ENCODE measurements at places on chromosomes 3 and 15. TPM values are rescaled to one million over a fixed set of nuclear protein-coding genes. Genes with fewer than 3 reads are reported as not detected.

DNA sequence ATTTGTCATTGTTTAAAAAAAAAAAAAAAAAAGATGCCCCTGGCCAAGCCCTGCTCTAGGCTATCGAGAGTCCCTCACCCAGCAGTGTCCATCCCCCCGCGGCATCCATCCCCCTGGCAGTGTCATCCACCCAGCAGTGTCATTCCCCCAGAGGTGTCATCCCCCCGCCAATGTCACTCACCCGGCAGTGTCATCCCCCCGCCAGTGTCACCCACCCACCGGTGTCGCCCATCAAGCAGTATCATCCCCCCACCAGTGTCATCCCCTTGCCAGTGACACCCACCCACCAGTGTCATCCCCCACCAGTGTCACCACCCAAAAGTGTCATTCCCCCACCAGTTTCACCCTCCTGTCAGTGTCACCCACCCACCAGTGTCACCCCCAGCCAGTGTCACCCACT, 99.3 kb upstream of the PRR20G start:
- no peak for DNase-seq

DNA sequence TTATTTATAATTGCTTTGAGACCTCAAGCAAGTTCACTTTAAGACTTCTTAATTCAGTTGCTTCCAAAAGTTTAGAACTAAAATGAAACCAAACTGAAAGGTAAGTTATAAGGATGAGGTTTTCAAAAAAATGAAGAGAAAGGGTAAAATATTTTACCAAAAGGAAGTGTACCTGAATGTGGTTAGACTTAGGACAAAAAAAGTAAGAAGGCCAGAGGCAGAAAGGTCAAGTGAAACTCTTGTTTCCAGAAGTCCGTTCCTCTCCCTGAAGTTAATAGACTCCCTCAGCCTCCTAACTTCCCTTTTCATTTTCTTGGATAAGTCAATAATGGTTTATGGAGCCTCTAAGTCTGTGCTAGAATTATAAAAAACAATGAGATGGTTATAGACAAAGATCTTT, 16.6 kb downstream of the BTLA start:
- no peak for DNase-seq

GRCh38 chr3:43389388-43390254, 103.3 kb downstream of the SNRK start:
- peak; percentile 55 for DNase-seq

GRCh38 chr15:79168922-79169456, 78.4 kb upstream of the RASGRF1 start:
- DNase-seq: no peak

DNA sequence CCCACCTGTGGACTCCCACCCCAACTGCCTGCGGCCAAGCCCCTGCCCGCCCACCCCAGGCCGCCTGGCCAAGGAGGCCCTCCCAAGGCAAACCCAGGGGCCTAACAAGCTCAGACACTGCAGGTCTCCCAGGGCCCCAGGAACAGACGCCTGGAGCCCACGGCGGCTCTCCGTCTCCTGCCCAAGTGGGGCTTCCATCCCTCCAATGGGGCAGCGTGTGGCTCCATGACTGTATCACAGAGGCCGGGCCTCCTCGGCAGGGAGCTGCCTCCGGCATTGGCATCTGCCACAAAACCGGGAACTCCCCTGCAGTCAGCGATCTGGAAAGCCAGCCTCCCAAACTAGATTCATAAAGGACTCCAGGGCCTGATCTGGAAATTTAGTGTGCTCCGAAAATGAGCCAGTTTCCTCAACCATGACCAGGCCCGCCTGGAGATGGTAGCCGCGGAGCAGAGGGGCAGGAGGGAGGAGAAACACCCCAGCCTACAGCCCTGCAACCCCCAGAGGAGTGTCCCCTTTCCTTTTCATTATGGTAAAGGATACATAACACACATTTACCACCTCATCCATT, 148.3 kb upstream of the IQSEC1 start:
- DNase-seq: no peak

GRCh38 chr3:131801566-131801965, 233.2 kb downstream of the CPNE4 start:
- no peak for DNase-seq

The PPCDC gene
- total RNA-seq: 1.2 TPM

The OXTR gene
- total RNA-seq: not detected

The GOLGA6B gene
- not detected for total RNA-seq

The SKOR1 gene
- 0.77 TPM for total RNA-seq
